NCI-H1436 (cell line): ENCODE measurements at places on chromosomes 16 and 17.

- DNase-seq = no peak
Observed at GRCh38 chr17:42488032-42488431, 29.4 kb downstream of the ATP6V0A1 start.

- DNase-seq = no peak
Observed at GRCh38 chr16:1108299-1109252, 12.5 kb upstream of the C1QTNF8 start.

GRCh38 chr16:56675685-56676210 is 6.1 kb downstream of the MT1H start:
- DNase-seq = no peak

GRCh38 chr17:48726916-48727286 is 1.6 kb downstream of the HOXB13 start:
- DNase-seq = no peak

DNA sequence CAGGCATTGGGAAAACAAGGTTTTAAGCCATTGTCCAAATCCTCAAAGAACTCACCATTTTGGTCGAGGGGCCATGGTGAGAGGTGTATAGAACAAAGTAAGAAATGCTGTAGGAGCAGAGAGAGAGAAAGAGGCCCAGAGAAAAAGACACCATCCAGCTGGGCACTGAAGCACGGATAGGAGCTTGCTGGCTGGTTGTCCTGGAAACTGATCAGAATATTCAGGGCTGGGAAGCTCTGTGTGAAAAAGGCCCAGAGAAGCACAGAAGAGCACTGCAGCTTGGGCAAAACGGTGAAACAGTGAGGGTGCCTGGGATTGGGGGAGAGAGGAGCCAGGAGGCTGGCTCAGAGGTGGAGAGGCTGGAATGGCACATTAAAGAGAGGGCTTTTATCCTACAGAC is 16.5 kb downstream of the HS3ST3B1 start:
- DNase-seq = no peak

DNA sequence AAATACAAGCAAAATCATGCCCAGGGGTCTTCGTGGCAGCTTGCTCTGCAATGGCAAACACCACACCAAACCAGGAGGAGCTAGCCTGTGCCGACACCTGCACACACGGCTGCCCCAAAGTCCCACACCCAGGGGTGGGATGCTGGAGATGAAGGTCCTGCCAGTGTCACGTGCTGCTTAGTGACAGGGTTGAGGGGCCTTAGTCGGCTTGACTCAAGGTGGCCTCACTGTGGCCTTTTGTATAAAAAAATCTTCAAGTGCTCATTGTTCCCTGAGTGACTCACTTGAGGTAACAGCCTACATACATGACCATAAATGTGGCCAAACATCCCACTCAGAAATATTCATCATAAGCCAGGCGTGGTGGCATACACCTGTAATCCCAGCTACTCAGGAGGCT is 7.3 kb downstream of the TRIM65 start:
- no peak for DNase-seq

DNA sequence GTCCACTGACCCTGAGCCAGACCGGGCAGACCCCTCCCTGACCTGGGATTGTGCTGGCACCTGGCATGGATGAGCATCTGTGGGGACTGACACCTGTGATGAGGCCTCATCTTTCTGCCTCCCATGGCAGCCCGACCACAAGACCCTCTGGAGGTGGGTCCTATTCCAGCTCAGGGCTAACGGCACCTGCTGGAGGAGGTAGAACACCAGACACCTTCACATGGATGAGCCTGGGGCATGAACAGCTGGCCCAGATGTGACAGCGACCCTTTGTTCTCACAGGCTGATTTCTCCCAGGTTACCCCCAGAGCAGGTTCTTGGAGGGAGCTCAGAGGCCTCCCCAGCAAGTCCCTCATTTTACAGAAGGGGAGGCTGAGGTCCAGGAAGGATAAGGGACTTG is 46.4 kb upstream of the PIK3R6 start:
- DNase-seq = no peak
